ENCODE measurements at places on chromosomes 1 and 21. TPM values are rescaled to one million over a fixed set of nuclear protein-coding genes. Genes with fewer than 3 reads are reported as not detected.

DNA sequence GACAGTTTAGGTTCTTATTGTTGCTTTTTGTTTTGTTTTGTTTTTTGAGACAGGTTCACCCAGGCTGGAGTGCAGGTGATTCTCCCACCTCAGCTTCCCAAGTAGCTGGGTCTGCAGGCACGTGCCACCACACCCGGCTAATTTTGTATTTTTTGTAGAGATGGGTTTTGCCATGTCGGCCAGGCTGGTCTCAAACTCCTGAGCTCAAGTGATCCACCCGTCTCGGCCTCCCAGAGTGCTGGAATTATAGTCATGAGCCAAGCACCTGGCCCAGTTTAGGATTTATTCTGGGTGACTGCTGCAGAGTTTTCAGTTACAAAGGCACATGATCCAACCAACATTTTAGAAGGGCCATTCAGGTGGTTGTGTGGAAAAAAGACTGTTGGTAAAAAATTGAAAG is 102.0 kb downstream of the SPAG17 start:
- no peak for DNase-seq

DNA sequence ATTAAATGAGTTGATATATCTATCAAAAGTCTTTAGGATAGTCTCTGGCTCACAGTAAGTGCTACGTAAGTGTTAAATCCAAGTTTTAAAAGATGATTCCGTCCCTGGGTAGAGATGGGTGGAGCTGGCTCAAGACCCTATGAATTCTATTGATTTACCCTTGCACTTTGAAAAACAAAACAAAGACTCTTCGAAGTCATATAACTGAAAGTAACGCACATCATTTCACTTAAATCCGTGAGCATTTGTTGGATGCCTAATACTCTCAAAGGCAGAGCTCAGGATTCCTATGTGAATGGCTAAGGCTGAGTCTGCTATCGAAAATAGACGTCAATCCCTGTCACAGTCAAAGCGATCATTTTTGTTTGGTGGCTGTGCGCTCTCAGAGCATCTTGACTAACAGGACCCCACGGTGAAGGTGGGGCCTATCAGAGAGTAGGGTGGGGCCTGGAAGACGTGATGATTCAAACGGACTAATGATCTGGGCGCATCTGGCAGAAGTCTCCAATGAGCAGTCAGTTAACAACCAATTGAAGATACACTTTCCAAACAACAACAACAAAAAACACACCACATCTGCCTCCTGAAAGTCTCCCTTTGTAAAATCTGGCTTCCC is 1.2 kb upstream of the NUCKS1 start:
- no peak for DNase-seq

GRCh38 chr1:207164086-207164485 is 60.1 kb downstream of the C4BPA start:
- no peak for DNase-seq

DNA sequence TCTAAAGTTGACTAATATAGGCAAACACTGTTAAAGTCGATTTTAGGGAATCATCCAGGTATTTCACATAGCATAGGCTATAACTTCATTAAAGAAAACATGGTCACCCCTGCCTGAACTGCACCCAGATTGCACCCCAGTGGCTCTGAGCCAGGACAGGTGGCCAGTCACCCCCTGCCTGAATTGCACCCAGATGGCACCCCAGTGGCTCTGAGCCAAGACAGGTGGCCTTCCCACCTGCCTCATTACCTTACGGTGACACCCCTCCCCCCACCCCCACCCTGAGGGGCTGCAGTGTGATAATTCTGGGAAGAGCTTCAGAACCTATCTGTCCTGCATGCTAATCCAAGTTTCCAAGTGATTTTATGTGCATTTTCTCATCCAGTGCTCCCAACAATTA is 78.9 kb downstream of the DSCAM start:
- DNase-seq = no peak

DNA sequence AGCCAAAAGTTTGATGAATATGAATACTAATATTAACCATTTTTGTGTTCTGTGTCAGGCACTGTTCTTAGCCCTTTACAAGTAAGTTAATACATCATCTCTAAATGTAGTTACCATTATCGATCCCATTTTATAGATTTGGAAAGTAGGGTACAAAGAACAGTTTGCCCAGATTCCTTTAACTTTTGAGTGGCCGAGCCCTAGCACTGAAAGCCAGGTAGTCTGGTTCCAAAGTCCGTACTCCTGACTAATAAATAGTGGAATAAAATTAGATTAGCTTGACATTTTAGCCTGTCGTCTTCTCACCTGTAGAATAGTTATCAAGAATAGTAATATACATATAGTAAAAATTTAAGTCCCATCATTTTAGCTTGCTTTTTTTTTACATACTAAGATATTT is 70.6 kb downstream of the PTBP2 start:
- no peak for DNase-seq

The ADAMTS1 gene
- 118 TPM for polyA plus RNA-seq

The PLCH2 gene
- 0.08 TPM for polyA plus RNA-seq

GRCh38 chr1:233884461-233885151 is 19.9 kb upstream of the SLC35F3 start:
- no peak for DNase-seq

GRCh38 chr1:30823627-30823968 is 66.0 kb upstream of the LAPTM5 start:
- no peak for DNase-seq

The S100A7A gene
- not detected for polyA plus RNA-seq

DNA sequence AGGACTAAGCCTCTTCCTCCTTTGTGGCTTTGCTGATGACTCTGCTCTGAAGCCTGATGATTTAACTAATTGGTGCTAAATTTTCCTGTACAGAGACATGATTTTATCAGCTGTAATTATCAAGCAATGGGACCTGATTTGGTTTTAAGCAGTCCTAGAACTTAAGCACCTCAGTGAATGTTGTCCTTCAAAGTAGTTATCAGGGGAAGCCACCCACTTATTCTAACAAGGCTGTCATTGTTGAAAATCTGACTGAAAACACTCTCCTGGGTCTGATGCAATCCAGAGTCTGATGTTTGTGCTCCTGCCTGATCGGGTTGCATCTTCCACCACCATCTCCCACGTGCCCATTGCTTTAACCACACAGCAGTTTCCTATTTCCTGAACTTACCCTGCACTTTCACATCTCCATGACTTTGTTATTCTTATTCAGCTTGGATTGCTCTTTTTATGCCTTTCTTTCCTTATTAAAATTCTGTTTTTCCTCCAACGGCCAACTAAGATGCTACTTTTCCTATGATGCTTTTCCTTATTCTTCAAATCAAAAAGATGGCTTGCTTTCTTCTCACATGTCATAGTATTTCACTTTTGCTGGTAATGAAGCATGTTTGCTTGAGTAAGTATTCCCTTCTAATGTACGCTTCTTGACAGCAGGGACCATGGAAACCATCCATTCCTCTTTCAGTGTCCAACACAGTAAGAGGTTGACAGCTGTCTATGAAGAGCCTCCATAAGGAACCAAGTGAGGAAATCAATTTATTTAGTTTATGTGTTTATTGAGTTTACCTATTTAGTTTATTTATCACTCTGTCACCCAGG is 55.0 kb downstream of the S1PR1 start:
- no peak for DNase-seq

GRCh38 chr1:57633056-57633455 is 209.2 kb upstream of the DAB1 start:
- no peak for DNase-seq

DNA sequence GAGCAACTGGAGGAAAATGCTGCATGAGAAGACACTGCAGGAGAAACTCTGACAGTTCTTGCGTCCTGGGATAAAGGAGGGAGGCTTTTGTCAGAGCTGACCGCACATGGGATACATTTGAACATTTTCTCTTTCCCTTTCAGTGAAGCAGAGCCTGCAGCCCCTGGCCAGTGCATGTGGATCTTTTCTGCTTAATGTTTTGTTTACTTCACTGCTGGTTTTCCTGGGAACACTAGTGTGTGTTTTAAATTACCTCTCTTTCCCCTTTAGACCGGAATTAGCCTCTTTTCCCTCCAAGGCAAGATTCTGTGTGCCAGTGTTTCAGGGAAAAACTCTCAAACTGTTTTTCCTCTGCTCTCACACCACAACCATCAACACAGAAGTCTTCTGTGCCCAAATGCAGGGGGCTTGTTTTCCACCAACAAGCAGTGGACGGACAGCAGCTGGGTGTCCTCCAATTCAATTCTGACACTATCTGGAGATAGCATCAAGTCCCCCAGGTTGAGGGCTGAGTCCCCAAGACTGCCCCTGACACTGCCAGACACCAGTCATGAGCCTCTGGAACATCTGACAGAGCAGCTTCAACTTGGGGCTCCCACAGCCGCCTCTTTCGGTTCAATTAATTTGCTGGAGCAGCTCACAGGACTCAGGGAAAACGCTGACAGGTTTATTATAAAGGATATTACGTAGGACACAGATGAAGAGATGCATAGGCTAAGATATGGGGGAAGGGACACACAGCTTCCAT is 136.2 kb downstream of the RHOU start:
- DNase-seq = no peak

- no peak for DNase-seq
These were observed 53.8 kb upstream of the HPDL start for GRCh38 chr1:45272913-45273371.

The CLDN17 gene
- polyA plus RNA-seq = not detected

The KCNJ9 gene
- 0.05 TPM for polyA plus RNA-seq

DNA sequence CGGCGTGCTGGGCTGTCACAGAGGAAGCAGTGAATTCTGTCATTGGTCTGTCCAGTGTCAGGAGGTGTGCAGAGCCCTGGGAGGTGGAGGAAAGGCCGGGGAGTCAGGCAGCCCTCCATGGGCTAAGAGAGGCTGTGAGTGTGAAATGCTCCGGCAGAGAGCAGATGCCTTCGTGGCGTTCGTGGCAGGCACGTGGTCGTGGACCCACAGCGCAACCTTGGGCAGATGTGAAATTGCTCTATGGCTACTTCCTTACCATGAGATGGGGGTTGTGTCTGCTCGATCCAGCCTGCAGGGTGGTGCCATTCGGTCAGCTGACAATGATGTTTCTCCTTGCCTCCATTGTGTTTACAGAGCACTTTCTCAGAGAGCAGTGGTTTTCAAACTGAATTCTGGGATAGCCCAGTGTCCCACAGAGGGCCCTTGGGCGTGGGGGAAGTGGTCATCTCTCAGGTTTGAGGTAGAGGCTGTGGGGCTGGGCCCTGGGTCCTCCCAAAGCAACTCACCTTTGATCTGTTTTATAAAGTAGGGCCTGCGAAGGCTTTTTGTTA is 27.9 kb downstream of the TNFRSF1B start:
- no peak for DNase-seq

- no peak for DNase-seq
These were observed 24.7 kb downstream of the ATP1A1 start for GRCh38 chr1:116397728-116398127.

DNA sequence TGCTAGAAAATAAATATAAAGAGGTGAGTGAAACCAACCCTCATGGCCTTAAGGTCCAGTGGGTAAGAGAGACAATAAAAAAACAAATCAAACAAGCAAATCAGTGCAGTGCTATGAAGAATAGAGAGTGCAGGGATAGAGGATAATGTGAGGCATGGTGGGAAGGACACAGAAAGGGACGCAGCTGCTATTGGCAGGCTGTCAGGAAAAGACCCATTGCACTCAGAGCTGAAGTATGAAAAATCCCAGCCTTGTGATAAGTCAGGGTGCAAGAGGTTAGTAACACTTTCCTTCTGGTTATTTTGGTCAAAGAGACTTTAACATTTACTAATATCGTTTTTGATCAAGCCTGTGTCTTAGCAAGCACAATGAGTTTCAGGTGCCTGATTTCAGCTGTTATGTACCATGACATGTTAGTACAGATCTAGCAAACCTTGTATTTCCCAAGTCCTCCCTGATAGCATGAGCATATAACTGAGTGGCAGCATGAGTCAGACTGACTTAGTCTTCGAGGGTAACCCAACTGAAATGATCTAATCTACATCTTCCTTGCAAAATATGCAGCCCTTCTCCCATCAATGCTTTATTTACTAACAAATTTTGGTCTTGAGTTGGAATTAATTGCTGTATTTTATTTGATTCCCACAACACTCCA is 31.7 kb downstream of the CHML start:
- no peak for DNase-seq

DNA sequence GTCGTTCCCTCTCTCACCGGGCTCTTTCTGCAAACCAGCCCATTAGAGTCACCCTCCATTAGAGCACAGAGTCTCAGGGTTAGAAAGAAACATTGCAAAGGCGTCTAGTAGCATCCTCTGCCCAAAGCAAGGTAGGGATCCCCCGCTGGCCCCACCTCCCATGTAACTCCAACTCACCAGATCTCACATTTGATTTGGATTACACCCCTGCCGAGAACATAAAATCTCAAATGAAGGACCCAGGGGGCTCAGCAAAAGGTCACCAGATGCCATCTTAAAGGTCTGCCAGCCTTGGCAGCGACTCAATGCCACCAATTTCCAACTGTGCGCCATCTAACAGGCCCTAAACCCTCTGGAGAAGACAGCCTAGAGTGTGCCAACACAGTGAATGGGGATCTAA is 14.1 kb downstream of the C1orf87 start:
- no peak for DNase-seq

- peak; percentile 45 for DNase-seq
These were observed 2.4 kb upstream of the KISS1 start for GRCh38 chr1:204198348-204199340.

DNA sequence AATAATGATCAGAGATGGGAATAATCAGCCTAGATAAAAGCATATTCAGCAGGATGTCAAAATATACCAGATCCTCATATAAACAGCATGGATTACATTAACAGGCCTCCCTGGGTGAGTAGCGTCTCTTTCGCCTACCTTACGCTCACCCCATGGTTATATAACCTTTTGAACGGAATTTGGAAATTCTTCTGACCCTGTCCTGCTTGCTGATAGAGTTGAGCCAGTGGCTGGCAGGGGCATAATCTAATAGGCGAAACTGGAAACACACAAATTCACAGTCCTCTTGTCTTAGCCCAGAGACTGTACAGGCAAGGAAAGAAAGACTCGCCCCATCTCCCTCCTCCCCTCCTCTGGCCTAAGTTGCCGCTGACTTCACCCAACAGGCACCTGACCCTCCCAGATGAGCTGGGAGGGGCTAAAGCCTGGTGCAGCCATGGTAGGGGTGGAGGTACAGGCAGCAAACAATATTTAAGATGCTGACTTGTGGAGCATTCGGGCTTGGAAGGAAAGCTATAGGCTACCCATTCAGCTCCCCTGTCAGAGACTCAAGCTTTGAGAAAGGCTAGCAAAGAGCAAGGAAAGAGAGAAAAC is at the start of gene ANGPTL7:
Gene ANGPTL7, plus strand, starts transcription at position 498 of the 594 bp plus-strand sequence. CDS start 225 bp downstream, outside the sequence.
- DNase-seq = no peak

The PADI3 gene
- 0.36 TPM for polyA plus RNA-seq

The CXADR gene
- 1.1 TPM for polyA plus RNA-seq

- DNase-seq = no peak
These were observed 170.1 kb downstream of the CRB1 start for GRCh38 chr1:197438010-197438790.

DNA sequence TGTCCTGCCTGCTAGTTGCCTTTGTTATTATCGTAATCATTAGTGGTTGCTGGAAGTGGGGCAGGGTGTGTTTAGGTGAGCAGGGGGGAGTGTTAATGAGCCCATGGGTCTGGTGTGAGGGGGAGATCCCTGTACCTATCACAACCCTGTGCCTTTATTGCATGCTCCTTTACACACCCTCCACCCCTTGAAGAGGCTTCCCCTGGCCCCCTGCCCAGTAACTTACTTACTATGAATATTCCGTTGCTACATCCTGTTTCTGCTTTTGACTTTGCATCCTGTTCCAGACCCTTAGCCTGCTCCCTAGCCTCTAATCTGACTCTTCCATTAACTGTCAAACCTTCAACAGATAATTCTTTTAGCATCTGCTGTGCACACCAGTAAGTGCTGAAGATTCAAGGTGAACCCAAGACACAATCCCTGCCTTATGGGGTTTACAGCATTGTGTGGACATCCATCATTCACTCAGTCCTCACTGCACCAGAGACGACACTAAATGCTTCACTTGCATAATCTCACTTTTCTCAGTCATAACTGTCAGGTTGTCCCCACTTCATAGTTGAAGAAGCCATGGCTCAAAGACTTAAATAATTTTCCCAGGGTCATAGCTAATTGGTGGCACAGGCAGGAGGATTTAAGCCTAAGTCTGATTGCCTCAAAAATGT is 47.9 kb downstream of the CDC7 start:
- DNase-seq = no peak

Measured in SK-N-SH (cell line).